ENCODE measurements at places on chromosomes 7 and 10. TPM values are rescaled to one million over a fixed set of nuclear protein-coding genes. Genes with fewer than 3 reads are reported as not detected.

ZNF853 gene
- 26.1 TPM for total RNA-seq

EPO gene
- not detected for total RNA-seq

CYP2C18 gene
- 8.4 TPM for total RNA-seq

FAM25G gene
- not detected for total RNA-seq

LEP gene
- not detected for total RNA-seq

ITPRID1 gene
- 0.92 TPM for total RNA-seq

POM121 gene
- total RNA-seq, result 10.3 TPM

TSPAN33 gene
- total RNA-seq, result 20.8 TPM

DRGX gene
- total RNA-seq, result not detected

AKR1C4 gene
- not detected for total RNA-seq

RNF32 gene
- 0.92 TPM for total RNA-seq

CLDN4 gene
- 24.3 TPM for total RNA-seq

ZNF22 gene
- 45.0 TPM for total RNA-seq

ANXA8L1 gene
- 23.3 TPM for total RNA-seq

Data from tongue (tissue), 3 donors.